Calu3 (cell line): ENCODE measurements at places on chromosomes 13 and 19.

- DNase-seq: no peak
These were observed 100.2 kb downstream of the ZIC5 start for GRCh38 chr13:99871249-99871898.

GRCh38 chr13:86051134-86052103, 252.2 kb upstream of the SLITRK6 start:
- peak; percentile 11 for DNase-seq

DNA sequence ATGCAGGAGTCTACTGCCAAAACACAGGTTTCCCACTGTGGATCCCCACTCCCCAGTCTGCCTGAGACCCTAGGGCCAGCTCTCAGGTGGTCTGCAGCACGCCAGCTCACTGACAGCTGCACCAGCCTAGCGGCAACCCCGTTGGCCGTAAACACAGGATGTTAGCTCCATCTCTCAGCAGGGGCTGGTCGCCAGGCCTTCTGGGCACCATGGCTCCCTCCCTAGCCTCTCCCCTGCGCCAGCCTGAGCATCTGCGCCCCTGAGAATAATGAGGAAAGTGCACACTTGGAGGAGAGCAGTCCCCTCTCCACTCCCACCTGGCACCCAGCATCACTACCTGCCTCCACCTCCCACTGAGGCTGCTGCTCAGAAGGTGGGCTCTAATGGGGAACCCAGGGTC, 20.8 kb upstream of the EPHX3 start:
- no peak for DNase-seq

GRCh38 chr13:98175823-98176222, 1.2 kb downstream of the RNF113B start:
- no peak for DNase-seq

- no peak for DNase-seq
These were observed 60.8 kb downstream of the KCTD12 start for GRCh38 chr13:76825430-76825829.

- DNase-seq: no peak
These were observed 60.8 kb downstream of the AP1M1 start for GRCh38 chr19:16258440-16258903.

DNA sequence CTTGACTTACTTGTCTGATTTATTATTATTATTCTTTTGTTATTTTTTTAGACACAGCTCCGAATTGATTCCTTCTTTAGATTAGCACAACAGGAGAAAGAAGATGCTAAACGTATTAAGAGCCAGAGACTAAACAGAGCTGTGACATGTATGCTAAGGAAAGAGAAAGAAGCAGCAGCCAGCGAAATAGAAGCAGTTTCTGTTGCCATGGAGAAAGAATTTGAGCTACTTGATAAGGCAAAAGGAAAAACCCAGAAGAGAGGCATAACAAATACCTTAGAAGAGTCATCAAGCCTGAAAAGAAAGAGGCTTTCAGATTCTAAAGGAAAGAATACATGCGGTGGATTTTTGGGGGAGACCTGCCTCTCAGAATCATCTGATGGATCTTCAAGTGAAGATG, 29.4 kb downstream of the ERCC5 start:
- DNase-seq: no peak

DNA sequence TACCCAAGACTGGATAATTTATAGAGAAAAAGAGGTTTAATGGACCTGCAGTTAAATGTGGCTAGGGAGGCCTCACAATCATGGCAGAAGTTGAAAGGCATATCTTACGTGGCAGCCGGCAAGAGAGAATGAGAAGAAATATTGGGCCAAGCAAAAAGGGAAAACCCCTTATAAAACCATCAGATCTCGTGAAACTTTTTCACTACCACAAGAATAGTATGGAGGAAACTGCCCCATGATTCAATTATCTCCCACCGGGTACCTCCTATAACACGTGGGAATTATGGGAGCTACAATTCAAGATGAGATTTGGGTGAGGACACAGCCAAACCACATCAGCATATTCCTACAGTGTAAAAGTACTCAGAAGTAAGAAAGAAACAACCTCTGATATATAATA, 4.7 kb upstream of the KBTBD7 start:
- no peak for DNase-seq

DNA sequence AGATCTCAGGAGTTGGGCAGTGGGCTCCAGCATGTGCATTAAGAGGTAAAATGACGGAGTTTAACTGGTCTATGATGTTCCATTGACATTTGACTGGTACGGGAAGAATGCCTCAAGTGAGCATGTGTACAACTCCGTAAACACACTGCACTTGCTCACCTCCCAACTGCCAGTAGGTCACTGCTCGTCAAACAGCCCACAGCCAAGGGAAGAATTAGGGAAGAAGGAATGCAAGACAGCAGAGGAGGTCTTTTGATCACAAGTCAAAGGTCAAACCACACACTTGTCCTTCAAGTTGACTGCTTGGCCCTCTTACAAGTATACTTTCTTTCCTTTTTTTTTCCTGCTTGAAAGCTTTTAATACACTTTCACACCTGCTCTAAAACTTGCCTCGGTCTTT, 236.7 kb downstream of the B3GLCT start:
- DNase-seq: no peak

DNA sequence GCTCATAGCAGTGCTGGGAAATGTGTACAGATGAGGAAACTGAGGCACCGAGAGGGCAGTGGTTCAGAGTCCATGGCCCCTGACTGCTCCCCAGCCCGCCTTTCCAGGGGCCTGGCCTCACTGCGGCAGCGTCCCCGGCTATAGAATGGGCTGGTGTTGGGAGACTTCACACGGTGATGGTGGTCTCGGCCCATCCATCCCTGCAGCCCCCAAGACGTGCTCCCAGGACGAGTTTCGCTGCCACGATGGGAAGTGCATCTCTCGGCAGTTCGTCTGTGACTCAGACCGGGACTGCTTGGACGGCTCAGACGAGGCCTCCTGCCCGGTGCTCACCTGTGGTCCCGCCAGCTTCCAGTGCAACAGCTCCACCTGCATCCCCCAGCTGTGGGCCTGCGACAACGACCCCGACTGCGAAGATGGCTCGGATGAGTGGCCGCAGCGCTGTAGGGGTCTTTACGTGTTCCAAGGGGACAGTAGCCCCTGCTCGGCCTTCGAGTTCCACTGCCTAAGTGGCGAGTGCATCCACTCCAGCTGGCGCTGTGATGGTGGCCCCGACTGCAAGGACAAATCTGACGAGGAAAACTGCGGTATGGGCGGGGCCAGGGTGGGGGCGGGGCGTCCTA, 15.9 kb downstream of the LDLR start:
- DNase-seq: no peak

DNA sequence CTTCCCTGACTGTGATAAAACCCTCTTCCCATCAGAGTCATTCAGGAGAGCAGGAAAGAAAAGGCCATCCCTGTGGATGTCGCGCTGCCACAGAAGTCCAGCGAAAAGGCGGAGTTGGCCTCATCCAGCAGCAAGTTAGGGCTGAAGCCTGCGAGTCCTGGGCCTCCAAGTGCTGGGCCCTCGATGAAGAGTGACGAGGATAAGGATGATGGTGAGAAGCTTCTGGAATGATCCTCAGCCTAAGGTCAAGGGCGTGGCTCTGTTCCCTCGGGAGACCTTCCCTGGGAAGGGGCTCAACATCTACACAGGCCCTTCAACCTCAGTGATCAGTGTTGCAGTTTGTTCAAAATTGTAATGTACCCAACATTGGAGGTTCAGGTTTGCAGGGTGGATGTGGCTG, 22.3 kb downstream of the TEX29 start:
- DNase-seq: no peak

DNA sequence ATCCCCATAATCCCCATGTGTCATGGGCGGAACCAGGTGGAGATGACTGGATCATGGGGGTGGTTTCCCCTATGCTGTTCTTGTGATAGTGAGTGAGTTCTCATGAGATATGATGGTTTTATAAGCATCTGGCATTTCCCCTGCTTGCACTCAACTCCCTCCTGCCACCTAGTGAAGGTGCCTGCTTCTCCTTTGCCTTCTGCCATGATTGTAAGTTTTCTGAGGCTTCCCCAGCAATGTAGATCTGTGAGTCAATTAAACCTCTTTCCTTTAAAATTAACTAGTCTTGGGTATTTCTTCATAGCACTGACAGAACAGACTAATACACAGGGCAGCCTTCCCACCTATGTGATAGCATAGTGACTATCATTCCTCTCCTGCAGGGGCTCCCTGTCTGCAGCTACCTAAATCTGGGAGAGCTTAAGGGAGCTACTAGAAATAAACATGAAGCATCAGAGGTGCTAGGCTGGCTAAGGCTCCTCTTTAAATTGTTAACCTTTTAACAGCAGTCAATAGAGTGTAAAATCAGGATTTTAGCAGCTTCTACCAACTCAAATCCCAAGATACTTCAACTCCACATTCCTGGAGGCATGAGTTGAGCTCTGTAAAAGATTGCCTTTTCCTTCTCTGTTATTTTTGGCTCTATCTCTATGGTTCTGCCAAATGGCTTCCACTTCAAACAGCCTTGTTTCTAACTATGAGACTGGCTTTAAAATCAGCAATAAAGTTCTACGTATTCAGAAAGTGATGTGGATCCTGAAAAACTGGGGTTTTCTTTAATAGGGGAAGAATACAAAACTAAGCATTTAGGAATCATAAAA, 112.3 kb downstream of the VWA8 start:
- no peak for DNase-seq

DNA sequence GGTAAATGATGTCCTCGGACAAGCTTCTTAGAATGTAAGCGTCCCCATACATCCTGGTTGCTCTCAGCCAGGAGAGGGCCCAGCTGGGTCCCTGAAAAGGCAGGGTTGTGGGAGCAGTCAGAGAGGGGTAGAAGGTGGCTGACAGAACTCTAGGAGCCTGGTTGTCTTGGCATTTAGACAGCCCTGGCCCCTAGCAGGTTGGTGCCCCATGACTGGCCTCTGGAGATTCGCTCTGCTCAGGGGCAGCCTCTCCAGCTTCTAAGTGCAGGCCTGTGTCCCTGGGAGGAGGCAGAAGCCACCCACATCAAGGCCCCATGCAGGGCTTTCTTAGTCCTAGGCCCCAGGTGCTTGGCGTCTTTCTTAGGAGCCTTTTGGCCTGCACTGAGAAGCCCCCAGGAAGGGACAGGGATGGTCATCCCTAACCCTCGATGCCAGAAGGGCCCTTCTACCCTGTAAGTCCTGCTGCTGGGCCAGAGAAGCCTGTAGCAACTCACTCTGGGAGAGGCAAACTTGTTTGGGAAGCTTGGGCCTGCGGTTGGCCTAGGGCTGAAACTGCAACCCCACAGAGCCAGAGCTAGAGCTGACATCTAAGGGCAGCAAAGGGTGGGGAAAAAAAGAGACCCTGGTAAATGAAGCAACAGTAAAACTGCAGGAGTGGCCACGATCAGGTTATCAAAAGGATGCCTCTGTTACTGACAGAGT, 2.8 kb upstream of the CDX2 start:
- no peak for DNase-seq

DNA sequence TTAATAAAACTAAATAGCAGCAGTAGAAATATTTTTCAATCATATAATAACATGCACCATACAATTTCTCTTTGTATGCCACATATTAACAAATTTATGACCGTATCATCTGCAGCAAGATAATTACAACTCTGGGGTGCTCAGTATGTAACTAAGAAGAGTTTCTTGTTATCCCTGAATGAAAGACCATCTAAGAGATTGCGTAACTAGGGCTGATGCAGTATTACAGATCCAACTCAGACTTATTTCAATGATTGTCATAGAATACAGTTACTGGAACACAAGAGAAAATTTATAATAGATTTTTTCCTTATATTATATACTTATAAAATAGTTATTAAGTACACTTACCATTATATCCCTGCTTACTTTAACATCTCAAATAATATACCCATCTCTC, 305.1 kb downstream of the SLITRK1 start:
- no peak for DNase-seq

DNA sequence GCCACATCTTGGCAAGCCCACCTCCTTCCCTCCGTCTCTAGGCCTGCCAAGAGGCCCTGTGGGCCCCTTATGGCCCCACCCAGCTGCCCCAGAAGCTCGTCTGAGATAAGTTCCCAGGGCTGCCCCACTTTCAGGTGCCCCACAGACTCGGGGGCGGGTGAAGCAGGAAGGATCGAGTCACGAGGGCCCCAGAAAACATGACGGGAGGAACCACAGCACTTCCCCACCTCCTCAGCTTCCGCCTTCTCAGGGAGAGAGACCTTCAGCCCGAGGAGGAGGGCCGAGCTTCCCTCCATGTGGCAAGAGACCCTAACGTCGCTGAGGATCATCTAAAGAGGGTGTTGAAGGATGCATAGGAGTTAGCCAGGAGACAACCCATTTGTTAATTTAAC, 4.5 kb upstream of the IL12RB1 start:
- no peak for DNase-seq

DNA sequence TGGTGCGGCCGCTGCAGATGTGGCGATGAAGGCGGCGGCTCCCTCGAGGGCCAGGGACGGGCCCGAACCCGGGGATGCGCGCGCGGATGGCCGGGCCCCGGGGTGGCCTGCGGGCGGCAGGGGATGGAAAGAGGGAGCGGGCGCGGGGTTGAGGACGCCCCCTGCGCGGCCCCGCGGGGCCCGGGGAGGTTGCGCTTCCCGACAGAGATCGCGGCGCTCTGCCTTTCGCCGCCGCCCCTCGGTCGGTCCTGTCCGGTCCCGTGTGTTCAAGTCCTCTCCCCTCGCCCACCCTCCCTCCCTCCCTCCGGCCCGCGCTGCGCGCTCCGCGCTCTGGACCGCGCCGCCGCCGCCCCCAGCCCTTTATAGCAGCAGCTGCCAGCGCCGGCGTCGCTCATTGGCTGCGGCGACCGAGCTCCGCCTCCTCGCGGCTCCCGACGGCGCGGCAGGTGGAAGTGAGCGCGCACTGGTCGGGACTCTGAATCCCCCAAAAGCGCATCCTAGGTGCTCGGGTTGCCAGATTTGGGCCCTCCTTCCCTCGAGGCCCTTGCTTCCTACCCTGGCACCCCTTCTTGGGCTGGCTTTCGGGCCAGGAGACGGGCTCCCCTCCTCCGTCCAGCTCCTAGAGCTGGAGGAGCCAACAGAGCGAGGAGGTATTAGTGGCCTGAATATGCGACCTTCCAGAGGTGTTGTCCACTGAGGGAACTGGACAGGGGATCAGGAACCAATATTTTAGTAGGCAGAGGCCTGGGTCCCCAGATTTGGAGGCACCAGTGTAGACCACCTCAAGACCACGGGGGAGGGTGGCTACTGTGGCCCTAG, at the start of gene ELAVL3:
TSS of gene ELAVL3 (minus strand) at position 332 of the 819 bp plus-strand sequence. CDS start 438 bp downstream, outside the sequence.
- no peak for DNase-seq

DNA sequence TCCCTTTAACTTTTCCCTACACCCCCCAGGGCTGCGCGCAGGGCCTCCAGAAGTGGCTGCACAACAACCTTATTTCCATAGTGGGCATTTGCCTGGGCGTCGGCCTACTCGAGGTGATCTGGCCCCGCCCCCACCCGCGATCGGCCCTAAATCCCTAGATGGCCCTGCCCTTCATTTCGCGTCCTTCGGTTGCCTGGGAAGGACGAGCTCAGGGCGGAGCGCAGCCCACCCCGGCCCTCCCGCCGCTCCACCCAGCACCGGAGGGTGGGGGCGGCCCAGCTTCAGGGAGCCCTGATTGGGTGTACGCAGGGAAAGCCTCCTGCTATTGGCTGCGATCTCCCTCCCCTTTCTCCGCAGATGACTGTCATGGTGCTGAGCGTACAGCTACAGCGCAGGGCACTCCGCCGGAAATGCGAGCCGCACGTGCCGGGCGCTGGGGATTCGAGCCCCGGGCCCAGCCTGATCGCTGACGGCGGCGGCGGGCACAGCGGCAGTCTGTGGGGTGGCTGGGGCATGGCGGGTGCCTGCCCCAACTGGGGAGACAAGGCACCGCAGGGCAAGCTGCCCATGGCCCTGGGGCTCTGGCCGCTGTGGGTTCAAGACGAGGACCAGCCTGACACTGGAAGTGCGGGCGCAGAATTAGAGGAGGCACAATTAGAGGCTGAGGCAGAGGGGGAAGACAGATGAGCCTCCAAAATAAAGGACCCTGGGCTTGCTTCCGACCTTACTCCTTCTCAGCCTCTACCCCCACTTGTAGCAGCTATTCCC, 4.3 kb downstream of the CD37 start:
- DNase-seq: no peak
